Transverse colon (tissue), 4 donors: ENCODE measurements at places on chromosomes 1 and 21. TPM values are rescaled to one million over a fixed set of nuclear protein-coding genes. Genes with fewer than 3 reads are reported as not detected.
A peak's percentile ranks its signal among the peaks of the same experiment; 100 is the strongest.

DNA sequence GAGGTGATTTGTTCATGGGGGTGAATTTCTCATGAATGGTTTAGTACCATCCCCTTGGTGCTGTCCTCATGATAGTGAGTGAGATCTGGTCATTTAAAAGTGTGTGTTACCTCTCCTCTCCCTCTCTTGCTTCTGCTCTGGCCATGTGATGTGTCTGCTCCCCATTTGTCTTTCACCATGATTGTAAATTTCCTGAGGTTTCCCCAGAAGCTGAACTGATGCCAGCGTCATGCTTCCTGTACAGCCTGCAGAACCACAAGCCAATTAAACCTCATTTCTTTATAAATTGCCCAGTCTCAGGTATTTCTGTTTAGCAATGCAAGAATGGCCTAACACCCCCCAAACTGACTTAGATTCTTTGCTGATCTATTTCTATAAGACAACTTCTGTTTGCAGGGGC lies 249.4 kb upstream of the B3GALT2 start:
- no peak for DNase-seq

GRCh38 chr1:230760360-230760827 lies 13.2 kb downstream of the CAPN9 start:
- DNase-seq, result peak; percentile 28

- no peak for DNase-seq
These were observed 1.5 kb downstream of the L1TD1 start for GRCh38 chr1:62196086-62196690.

GRCh38 chr1:27356619-27357280 lies 10.0 kb downstream of the MAP3K6 start:
- DNase-seq, result peak; percentile 87

DNA sequence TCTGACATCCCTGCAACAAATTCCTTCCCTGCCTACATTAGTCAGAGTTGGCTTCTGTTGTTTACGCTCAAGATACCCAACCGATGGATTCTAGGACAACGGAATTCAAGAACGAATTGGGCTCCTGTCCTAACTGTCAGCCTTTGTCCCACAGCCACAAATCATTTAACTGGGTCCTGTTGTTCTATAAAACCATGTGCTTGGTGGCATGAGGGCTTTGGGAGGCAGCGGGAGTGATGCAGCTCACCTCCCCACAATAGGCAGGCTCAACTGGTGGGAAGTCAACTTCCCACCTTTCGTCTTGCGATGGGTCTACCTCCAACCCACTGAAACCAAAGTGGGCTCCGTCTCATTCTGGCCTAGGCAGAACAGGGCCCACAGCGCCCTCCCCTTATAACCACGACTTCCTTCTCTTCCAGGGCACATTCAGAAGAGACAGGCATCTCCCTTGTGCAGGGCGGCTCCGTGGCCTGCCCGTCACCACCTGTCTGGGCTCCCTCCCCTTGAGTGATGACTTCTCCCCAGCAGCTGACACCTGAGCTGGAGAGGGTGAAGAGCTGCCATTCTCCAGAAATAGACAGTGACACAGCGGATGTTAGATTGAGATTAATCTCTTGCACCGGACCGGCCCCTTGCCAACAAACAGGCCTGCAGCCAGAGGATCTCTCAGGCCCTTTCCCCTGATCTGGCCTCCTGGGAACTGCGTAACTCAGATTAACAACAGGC lies 26.5 kb downstream of the LRRC38 start:
- no peak for DNase-seq

- DNase-seq, result no peak
These were observed 169.1 kb downstream of the C1orf21 start for GRCh38 chr1:184555665-184556641.

The CELA2B gene
- total RNA-seq, result not detected

The APOBEC4 gene
- total RNA-seq, result not detected

The COL6A1 gene
- total RNA-seq, result 580 TPM

The FMO2 gene
- total RNA-seq, result 3.0 TPM

The ZNF326 gene
- total RNA-seq, result 32.4 TPM
